SK-MEL-5 (cell line): ENCODE measurements at places on chromosomes 16 and 17. TPM values are rescaled to one million over a fixed set of nuclear protein-coding genes. Genes with fewer than 3 reads are reported as not detected.
A peak's percentile ranks its signal among the peaks of the same experiment; 100 is the strongest.

Gene MAP1LC3B
- total RNA-seq: 32.2 and 33.3 TPM in 2 replicates

GRCh38 chr16:17367036-17367435, 103.7 kb downstream of the XYLT1 start:
- no peak for DNase-seq

- DNase-seq: no peak
These were observed 33.0 kb upstream of the ZC3H18 start for GRCh38 chr16:88536971-88537751.

GRCh38 chr16:51637770-51638094, 486.7 kb upstream of the SALL1 start:
- no peak for DNase-seq

Gene SEPTIN1
- not detected in 2 replicates for total RNA-seq

Gene STAT5A
- 2.9 and 3.5 TPM in 2 replicates for total RNA-seq

DNA sequence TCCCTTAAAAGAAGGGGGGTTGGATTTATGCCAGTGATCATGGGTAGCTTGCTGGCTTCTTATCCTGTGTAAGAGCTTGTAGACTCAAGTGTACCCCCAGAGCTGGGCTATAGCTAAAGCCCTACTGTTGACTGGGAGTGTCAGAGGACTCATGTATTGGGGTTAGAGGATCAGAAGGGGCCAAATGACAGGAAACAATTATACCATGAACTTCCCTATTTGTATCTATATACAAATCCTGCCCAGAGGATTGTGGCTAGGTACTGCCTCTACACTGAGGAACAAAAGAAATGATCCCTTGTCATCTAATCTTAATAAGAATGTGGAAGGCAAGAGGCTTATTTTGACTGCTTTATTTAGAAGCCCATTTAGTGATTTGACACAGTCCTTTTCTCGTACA, 14.3 kb downstream of the ZP2 start:
- DNase-seq: no peak

DNA sequence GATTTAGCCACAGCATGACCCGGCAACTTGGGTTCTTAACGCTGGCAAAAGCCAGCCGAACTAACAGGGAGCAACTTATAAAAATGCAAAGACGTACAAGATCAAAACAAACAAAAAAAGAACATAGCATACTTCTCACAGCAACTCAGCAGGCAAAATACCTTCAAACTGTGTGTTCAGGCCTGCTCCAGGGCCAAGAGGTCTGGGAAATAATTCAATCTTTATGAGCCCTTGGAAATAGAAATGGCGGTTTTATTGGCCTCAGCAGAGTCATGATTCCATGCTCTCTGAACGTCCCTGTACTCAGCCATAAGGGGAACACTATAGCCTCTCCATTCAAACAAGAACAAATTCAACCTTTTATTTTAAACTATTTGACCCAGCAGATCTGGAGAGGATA, 101.3 kb upstream of the C17orf78 start:
- DNase-seq: no peak

Gene KCNAB3
- total RNA-seq: 0.21 and 0.37 TPM in 2 replicates

DNA sequence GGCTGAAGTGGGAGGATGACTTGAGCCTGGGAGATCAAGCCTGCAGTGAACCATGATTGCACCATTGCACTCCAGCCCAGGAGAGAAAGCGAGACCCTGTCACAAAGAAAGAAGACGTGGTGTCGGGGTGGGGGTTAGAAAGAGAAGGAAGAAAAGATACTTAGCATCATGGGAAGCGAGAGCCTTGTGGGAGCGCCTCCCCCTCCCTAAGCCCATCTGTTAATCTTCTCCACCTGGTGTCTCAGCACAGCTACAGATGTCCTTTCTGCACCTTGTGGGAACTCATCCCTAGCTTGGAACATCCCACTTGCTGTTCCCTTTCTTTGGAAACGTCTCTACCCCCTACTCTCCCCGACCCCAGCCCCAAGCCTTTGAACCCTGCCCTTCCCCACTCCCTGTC, 6.0 kb downstream of the ZNF688 start:
- no peak for DNase-seq

DNA sequence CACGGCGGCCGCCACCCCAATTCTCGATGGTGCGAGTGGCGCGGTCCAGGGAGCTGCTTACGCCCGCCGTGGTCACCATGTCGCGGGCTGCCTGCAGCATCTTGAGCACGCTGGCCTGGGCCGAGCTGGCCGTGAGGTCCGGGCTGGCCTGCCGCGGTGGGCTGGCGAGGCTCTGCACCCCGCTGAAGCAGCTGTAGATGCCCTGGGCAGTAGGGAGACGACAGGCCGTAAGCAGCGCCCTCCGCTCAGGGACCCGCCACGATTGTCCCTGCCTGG, 16.4 kb downstream of the GRIN2C start:
- DNase-seq: no peak

Gene NTN1
- 5.9 and 7.0 TPM in 2 replicates for total RNA-seq

DNA sequence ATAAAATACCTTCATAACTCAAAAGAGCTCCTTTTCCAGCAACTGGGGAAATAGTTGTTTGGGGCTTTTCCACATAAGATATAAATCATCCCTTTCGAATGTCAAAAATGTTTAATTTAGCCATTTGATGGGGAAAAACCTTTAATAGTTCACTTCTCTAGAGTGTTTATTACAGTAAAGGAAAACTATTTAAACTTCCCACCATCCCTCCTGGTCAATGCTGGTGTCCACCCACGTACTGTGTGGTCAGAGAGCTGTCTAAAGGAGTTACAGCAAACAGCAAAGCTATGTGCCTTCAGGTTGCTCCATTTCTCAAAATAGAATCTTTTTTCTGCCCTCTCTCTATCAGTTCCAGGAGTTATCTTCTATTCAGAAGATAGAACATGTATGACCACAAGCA, 33.5 kb downstream of the KANSL1 start:
- no peak for DNase-seq

- no peak for DNase-seq
These were observed 38.9 kb downstream of the PLCG2 start for GRCh38 chr16:81817789-81818567.

GRCh38 chr16:49619811-49620157, 236.1 kb downstream of the ZNF423 start:
- DNase-seq: no peak

DNA sequence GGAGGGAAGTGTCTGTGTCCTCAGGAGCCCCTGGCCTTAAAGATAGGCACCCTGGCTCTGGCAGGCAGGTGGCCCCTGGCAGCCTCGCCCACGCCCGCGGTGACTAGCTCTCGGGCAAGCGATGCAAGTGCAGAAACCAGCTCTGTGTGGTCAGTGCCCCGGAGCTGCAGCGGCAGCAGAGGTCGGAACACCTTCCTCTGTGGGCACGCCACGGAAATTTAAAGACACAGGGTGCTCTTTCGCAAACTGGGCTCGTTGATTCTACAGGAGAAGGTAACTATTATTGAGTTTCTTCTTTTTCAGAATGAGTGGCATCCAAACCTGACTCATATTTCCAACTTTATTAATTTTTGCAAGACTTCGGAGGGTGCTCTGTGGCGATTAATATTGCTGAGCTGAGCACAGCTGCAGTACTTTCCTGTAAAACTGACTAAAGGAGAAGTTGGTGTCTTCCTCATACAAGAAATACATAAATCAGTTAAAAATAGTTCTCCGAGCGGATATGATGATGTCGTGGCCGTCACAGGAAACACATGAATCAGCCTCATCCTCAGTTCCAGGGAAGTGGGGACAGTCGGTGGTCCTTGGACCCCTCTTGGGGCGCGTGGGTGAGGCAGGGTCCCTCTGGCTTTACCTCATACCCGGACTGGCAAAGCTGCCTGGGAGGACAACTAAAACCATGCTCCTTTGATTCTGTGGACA, 120.2 kb downstream of the METRNL start:
- DNase-seq: no peak

GRCh38 chr17:66304304-66305174, 2.1 kb downstream of the PRKCA start:
- DNase-seq: peak; percentile 55

Gene KIF18B
- total RNA-seq: 2.0 and 2.5 TPM in 2 replicates

DNA sequence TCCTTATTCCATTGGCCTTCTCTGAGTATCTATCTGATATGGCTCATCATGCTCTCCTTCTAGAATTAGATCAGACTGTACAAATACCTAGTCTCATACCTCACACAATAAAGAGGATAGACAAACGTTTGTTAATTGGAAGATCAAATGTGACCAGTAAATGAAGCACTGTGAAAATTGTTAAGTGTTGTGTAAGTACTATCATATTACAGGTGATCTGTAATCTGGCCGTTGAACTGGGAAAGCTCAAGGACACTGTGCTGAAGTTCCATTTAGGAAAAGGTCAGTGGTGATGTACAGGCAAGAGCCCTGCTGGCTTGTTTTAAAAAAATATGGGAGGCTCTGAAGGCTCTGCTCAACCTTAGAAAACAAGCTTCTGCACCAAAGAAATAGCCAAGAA, 38.5 kb upstream of the CORO6 start:
- DNase-seq: no peak

Gene SPNS2
- total RNA-seq: 0.51 and 0.66 TPM in 2 replicates

DNA sequence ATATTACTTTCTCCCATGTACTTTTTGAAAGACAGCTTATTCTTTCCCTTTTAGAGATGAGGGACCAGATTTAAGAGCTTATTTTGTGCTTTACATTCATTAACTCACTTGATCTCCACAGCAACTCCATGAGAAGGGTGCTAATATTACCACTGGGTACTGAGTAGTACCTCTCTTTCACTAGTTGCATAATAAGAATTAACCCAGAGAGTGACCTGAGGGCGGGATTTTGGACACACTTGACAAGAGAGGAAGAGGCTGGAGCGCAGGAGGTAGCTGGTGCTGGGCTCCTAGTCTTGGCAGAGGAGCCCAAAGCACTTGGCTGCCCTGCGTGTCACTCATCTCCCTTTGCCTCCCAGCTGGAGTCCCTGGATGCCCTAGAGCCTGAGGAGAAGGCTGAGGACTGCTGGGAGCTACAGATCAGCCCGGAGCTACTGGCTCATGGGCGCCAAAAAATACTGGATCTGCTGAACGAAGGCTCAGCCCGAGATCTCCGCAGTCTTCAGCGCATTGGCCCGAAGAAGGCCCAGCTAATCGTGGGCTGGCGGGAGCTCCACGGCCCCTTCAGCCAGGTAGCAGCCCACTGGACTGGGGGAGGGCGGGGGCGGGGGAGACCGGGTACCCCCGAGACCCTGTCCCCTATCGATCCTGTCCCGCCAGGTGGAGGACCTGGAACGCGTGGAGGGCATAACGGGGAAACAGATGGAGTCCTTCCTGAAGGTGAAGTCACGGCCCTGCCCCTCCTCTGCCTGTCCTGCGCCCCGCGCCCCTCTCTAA, 1.7 kb upstream of the MAZ start:
- DNase-seq: peak; percentile 11

Gene GRAP
- total RNA-seq: 0.48 TPM in 1 of 2 replicates, not detected in the other

Gene HCRT
- total RNA-seq: not detected in 2 replicates

DNA sequence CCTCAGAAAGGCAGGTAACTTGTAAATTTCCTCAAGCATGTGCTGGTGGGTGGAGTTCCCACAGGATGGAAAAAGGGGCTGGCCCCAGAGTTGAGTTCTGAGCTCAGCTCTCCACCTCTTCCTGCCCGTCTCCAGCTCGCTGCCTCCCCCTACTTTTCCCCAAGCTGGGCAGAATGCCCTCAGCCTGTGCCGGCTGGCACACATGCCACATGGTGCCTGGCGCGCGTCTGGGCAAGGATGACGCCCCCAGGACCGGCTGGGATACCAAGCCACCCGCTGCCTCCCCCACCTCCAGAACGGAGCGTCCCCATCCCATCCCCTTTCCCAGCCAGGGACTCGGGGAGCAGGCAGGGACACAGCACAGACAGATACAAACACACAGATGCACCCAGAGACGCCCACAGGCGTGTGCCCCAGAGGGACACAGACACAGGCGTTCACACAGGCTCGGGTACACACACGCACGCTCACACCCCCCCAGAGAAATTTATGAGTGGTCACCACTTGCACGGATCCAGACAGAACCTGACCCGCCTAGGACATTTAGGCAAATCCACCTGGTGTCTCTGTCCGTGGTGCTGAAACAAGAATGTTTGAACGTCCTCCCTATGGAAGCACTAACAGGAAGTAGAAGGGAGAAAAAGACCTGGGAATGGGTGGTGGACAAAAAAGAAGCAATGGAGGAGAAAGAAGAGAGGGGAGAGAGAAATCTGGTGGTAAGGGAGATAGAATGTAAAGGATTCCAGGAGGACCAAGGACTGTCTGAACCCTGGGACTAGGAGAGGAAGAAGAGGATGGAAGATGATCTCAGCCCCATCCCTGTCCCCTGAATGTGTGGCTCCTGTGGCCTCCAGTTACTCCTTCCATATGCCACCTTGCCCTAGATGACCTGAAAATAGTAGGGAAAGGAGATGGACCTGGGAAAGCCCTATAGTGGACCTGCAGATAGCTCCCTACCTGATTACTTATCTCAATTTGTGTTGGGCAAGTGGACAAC, 15.5 kb downstream of the NEUROD2 start:
- peak; percentile 31 for DNase-seq

- DNase-seq: peak; percentile 51
These were observed 31.3 kb upstream of the KPNB1 start for GRCh38 chr17:47618410-47618809.

DNA sequence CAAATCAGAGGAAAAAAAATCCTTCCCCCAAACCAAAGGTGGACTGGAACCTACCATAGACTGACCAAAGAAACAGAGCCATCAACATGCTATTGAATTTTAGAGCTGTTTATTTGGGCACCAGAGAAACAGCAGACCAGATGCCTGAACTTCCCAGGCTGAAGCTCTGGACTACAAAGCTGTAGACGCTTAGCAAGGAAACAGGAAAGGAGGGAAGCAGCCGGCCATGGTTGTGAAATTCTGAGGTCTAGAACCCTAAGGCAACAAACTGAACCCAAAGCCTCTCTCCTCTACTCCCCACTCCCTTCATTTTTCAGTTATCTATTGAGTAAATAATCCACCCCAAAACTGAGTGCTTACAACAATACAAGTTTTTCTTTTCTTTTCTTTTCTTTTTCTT, 45.4 kb upstream of the MEIOC start:
- no peak for DNase-seq

DNA sequence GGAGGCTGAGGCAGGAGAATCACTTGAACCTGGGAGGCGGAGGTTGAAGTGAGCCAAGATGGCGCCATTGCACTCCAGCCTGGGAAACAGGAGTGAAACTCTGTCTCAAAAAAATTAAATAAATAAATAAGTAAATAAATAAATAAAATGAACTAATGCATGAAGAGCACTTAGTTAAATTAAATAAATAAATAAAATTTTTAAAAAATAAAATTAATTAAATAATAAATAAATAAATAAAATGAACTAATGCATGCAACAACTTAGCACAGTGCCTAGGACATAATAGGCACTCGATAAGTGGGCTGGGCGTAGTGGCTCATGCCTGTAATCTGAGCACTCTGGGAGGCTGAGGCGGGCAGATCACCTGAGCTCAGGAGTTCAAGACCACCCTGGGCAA, 15.6 kb upstream of the CEP20 start:
- no peak for DNase-seq
